ENCODE measurements at places on chromosomes 13 and 19.
A peak's percentile ranks its signal among the peaks of the same experiment; 100 is the strongest.

- DNase-seq, result no peak
These were observed 25.6 kb downstream of the TMEM255B start for GRCh38 chr13:113784645-113785024.

DNA sequence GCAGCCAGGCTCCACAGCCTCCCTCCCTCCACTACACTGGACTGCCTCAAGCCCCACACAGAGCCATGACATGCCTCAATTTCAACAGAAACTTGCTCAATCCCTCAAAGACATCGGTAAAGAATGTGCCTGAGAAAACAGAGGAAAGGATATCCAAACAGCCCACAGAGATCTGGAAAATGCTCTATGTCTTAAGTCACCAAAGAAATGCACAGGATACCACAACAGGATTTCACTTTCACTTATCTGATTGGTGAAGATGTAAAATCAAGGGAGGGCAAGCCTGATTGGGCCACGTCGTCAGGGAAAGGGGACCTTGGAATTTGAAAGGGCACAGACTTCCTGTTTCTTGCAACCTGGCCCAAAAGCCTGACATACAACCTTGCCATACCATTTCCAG lies 14.2 kb downstream of the CACNA1A start:
- DNase-seq, result no peak

DNA sequence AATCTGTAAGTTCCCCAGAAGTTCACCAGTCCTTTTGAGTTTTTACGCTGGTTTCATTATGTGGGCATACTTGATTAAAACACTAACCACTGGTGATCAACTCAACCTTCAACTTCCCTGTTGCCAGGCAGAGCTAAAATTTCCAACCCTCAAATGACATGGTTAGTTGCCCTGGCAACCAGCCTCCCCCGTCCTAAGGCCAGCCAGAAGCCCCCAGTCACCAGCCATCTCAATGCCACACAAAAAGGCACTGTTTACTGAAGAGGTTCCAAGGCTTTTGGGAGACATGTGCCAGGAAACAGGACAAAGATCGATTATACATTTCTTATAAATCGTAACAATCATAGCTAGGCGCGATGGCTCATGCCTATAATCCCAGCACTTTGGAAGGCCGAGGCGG lies 1.6 kb downstream of the ZNF649 start:
- DNase-seq, result no peak

- DNase-seq, result peak; percentile 21
These were observed 10.2 kb upstream of the ANKRD10 start for GRCh38 chr13:110925023-110925612.

GRCh38 chr13:29892151-29892550 lies 41.7 kb upstream of the UBL3 start:
- DNase-seq, result no peak

DNA sequence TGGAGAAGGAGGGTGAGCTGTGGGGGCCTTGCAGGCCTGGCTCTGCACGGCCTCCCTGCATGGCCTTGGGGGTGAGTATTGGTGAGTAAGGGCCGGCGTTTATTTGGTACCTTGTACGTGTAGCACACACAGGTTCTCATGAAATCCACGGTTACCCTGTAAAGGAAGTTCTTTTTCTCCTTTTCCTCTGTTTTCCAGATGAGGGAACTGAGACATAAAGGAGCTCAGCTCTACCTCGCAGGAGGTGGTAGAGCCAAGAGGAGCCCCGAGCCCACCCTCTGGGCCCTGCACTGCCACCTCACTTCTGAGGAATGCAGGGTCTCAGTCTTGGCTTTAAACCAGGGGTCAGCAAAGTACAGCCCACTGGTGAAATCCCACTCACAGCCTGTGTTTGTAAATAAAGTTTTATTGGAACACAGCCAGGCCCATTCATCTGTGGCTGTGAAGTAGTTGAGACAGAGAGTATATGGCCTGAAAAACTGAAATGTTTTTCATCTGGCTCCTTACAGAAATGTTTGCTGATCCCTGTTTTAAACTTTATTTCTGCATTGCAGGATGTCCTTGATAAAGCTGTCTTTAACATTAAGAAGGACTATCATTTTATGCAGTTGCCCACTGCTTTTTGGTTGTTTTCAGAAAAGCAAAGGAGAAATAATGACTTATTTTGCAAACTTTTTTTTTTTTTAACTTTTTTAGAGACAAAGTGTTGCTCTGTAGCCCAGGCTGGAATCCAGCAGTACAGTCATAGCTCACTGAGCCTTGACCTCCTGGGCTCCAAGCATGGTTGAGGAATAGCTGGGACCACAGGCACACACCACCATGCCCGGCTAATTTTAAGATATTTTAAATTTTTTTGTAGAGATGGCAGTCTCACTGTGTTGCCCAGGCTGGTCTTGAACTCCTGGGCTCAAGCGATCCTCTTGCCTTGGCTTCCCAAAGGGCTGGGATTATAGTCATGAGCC lies 6.4 kb downstream of the EPN1 start:
- DNase-seq, result no peak

DNA sequence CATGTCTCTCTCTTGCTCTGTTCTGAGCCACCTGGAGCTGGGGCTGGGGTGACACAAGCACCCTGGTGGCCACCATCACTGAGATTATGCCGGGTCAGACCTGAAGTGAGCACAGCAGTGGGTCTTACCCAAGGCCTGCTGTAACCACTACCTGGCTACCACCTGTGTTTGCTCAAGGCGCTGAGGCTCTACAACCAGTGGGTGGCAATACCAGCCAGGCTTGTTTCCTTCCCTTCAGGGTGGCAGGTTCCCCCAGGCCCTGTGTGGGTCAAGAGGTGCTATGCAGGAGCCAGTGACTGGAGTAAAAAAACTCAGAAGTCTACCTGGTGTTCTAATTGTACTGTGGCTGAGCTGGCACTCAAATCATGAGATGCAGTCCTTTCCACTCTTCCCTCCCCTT lies 8.0 kb upstream of the ZNF443 start:
- DNase-seq, result no peak

DNA sequence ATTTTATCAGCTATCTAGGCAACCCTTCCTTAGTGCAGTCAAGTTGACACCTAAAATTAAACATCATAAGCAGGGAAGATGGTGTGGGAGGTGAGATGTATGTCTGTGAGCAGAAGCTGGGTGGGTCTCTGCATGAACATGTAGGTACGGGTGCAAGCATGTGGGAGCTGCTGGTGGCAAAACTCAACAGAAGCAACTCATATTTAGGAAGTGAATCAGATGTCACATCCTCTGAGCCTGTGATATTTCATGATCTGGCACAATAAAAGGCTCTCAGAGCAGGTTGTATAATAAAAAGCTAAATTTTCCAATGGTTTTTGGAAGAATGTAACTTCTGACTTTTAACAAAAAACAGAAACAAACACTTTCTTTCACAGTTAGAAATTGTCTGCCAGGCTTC lies 44.4 kb downstream of the C1QTNF9 start:
- no peak for DNase-seq

- DNase-seq, result no peak
These were observed 45.8 kb downstream of the MIPEP start for GRCh38 chr13:23843436-23843835.

GRCh38 chr19:33627962-33628839 lies 6.4 kb downstream of the CHST8 start:
- DNase-seq, result no peak

DNA sequence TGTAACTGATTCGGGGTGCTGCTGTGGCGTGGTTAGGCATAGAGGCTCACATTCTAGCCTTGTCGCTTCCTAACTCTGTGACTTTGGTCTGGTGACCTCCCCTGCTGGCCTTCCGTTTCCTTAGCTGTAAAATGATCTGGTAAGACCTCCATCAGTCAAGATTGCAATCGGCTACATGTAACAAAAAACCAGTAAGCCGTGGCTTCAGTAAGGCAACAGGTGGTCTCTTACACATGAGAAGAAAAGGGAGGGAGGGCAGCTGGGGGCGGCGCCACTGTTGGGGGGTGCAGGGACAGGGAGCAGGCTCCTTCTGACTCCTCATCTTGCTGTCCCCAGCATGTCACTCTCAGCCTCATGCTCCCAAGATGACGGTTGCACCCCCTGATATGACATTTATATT lies 148.0 kb downstream of the SIPA1L3 start:
- no peak for DNase-seq

- DNase-seq, result no peak
These were observed 33.5 kb downstream of the DNM2 start for GRCh38 chr19:10751109-10751953.

- no peak for DNase-seq
These were observed 22.0 kb downstream of the DPY19L3 start for GRCh38 chr19:32427536-32427935.

GRCh38 chr19:35797663-35798062 lies 15.0 kb downstream of the PRODH2 start:
- DNase-seq, result no peak

- no peak for DNase-seq
These were observed at the start of gene SHFL for GRCh38 chr19:10085641-10086590. TSS of gene SHFL (plus strand) at chr19:10086317. CDS start at chr19:10086428, 111 bp downstream.

GRCh38 chr19:55406091-55406825 lies 1.3 kb downstream of the UBE2S start:
- DNase-seq, result no peak

- DNase-seq, result no peak
These were observed 136.0 kb downstream of the SOX1 start for GRCh38 chr13:112202966-112203365.

DNA sequence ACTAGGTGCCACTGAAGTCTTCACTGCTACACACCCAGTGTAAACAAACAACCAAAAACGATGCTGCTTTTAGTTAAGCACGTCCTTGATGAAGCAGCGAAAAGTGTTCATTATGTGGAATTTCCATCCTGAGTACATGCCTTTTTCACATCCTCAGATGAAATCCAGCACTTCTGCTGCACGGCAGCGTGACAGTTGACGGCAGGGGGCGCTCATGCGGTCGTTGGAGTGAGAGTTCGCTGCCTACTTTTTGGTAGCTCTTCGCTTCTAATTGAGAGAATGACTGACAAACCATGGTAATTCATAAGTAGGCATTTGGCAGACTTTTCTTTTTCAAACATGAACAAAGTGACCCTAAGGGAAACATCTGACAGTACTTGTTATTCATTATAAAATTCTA lies 1124.9 kb downstream of the EFNB2 start:
- peak; percentile 32 for DNase-seq

- no peak for DNase-seq
These were observed 66.6 kb downstream of the ARHGEF18 start for GRCh38 chr19:7415163-7415856.

GRCh38 chr19:48239582-48240141 lies 16.1 kb downstream of the CARD8 start:
- DNase-seq, result no peak

- DNase-seq, result no peak
These were observed 942.2 kb downstream of the PCDH17 start for GRCh38 chr13:58573743-58574142.

DNA sequence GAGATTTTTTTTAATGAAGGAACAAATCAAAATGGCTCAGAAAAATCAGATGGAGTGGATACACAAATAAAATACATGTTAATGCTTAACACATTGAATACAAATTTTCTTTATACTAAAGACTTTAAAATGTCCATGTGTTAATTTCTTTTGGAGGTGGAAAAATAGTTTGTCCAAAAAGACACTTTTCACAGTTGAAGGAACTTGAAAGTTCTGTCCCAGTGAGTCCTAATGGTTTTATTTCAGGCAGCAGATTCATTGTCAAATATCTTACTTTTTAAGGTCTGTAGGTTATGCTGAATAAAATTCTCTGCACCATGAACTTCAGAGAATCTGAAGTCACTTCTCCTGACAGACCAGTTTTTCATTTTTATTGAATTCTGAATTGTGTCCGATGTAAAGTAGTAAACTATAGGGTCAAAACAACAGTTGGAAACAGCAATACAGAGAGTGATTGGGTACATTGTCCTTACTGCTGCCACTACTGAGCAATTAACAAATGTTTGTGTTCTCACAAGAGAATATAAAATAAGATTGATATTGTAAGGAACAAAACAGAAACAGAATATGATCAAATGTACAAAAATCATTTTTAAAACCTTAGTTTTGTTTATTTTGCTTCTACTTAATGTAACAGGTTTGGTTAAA lies 1.6 kb downstream of the LPAR6 start:
- no peak for DNase-seq

DNA sequence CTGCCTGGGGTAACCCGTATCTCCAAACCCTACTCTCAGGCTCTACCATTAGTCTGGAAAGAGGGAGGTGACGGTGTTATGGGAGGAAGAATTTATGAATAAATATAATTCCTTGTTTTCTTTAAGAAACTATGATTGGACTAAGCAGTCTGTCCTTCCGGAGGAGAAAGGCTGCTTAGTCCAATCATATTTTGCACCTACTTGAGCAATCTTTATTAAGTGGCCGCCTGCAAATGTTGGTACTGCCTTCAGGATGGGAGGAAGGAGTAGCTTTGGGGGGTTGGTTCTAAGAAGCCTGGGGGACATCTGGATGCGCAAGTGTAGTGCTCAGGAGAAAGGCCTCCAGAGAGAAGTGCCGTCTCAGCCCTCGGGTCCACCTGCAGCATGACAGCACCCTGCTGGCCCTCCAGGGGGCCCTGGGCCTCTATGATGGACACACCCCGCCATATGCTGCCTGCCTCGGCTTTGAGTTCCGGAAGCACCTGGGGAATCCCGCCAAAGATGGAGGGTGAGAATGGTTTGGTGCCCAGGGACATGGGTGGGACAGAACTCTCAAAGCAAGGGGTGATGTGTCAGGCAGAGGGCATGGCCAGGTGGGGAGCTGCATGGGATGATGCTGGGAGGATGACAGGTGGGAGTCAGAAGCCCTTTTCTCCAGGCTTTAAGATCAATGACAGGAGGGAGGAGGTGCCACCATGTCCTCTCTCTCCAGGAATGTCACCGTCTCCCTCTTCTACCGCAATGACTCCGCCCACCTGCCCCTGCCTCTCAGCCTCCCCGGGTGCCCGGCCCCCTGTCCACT lies 4.1 kb downstream of the ACP4 start:
- peak; percentile 34 for DNase-seq

DNA sequence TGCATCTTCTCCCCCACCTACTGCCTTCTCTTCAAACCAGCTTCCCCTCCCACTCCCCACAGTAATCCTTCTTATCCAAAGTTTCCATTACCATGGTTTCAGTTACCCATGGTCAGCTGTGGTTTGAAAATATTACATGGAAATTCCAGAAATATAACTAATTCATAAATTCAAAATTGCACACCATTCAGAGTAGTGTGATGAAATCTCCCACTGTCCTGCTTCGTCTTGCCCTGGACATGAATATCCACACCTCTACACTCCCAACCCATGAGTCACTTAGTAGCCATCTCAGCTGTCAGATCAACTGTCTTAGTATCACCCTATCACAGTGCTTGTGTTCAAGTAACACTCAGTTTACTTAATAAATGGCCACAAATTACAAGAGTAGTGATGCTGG lies 3.8 kb upstream of the KCTD12 start:
- no peak for DNase-seq

DNA sequence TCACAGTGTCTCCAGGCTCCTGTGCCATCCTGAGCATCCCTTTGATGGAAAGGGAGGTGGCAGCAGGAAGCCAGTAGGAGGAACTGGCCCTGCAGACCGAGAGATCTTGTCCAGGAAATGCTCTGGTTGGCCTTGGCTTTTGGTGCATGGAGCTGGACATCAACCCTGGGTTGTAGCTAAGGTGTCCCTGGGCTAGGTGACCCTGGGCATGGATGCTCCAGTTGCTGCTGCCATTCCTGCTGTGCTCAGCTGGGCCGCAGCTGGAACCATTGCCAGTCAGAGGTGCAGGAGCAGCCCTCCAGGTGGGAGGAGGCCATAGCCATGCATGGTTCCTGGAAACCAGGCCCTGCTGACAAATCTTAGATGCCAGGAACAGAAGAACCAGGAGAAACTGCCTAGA lies 67.5 kb downstream of the ZNF98 start:
- DNase-seq, result no peak

All from SHP77 treated with DMSO at 0.1 percent for 48 hours (cell line).